ENCODE measurements at places on chromosomes 5 and 9.

GRCh38 chr9:36398745-36399144 is 1.3 kb downstream of the RNF38 start:
- no peak for DNase-seq

- DNase-seq = no peak
Observed at GRCh38 chr9:110835859-110836271, 167.3 kb downstream of the MUSK start.

- no peak for DNase-seq
Observed at GRCh38 chr5:129716235-129716634, 31.7 kb upstream of the MINAR2 start.

DNA sequence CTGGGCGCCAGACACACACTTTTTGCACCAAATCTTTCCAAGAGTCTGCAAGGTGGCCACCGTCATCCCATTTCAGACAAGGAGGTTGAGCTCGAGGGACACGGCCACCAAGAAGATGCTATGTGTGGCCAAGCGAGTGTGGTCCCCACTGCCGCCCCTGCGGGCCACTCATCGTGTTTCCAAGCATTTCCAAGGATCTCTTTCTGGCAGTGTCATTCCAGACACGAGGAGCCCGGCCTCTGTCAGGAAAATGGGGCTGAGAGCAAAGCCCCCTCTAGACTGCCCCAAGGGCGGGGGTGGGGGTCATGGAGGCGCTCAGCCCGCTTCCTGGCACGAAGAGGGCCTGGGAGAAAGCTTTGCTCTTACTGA is 10.6 kb downstream of the VAV2 start:
- DNase-seq = no peak

GRCh38 chr5:124655251-124655917 is 91.1 kb downstream of the ZNF608 start:
- no peak for DNase-seq

DNA sequence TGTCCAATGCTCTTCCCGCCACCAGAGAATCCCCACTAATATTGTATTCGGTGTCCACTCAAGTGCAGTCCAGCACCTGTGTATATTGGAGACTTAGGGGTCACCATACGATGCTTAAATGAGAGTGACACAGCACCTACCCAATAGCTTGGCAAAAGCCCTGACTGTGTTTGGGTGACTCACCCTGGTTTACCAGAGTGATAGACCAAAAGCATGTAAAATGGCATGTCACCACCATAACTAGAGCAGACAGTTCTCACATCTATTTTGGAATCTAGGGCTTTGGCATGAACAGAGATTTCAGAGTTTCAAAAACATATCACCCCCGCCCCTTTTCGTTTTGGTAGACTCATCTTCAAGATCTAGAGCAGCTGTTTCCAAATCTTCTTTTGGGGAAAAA is 217.3 kb upstream of the RASEF start:
- no peak for DNase-seq

DNA sequence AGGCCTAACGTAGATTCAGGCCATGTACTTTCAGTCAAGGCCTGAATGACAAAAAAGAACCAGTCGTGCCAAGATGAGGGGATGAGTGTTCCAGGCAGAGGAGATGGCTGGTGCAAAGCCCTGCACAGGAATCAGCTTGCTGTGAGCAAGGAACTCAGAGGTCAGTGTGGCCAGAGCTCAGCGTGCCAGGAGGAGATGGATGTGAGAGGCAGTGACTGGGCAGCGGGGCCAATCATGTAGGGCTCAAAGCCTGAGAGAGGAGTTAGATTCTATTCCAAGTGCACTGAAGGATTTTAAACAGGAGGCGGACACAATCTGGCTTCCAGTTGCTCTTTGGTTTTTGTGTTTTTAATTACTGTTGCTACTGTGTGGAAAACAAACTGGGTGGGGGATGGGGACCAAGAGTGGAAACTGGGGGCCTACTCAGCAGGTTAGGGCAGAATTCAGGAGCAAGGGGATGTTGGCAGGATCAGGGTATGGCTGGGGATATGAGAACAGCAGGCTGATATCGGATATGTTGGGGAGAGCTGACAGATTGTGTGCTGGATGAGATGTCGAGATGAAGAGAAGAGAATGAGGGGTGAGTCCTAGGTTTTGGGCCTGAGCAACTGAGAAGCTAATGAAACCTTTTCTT is 64.3 kb downstream of the ANGPTL2 start:
- DNase-seq = no peak

DNA sequence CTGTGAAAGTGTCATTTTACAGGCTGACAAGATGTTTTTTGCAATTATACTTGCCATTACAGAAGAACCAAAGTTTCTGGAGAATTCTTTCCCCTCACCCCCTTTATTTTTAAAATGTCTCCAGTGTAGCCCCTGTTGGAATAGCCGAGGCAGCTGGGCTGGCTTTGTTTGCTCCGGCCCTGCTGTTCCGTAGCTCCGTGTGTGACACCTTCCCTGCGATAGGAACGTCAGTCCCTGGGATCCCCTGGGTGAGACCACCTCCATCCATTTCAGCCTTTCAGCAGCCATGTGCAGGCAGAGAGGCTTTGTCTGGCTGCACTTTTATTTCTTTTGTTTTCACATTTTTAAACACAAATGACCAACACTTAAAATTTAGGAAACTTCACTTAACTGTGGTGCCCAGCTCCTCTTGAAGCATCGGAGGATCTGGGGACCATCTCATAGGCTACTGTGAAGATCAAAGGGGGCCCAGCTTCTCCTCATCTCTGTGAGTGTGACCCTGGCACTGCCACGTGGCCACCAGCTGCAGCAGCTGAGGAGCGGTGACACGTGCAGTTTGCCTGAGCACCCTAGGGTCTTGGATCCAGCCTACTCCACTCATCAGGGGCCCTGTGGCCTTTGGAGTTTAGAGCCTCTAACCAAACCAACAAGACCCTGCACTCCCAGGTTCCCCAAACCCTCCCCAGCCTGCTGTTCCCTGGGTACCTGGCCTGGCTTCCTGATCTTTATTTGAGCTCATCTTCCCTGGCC is 125.7 kb upstream of the RAPGEF1 start:
- no peak for DNase-seq

DNA sequence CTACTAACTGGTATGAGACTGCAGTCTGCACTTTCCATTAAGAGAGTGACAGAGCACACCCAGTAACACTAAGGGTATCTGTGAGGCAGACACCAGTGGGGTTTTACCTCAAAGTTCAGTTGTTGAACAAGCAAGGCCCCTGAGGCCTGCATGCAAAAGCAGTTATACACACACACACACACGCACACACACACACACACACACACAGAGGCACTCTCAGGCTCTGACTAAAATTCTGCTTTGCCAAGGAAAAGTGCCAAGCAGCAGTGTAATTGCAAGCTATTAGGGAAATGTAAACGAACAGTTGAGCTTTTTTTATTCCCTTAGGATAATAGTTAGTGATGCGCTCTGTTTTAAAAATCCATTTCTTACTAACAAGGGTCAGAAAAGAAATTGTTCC is 377.1 kb downstream of the SPOCK1 start:
- no peak for DNase-seq

- DNase-seq = no peak
Observed at GRCh38 chr5:107668154-107669095, 2.3 kb downstream of the EFNA5 start.

- no peak for DNase-seq
Observed at GRCh38 chr9:69499959-69500358, 172.2 kb downstream of the APBA1 start.

DNA sequence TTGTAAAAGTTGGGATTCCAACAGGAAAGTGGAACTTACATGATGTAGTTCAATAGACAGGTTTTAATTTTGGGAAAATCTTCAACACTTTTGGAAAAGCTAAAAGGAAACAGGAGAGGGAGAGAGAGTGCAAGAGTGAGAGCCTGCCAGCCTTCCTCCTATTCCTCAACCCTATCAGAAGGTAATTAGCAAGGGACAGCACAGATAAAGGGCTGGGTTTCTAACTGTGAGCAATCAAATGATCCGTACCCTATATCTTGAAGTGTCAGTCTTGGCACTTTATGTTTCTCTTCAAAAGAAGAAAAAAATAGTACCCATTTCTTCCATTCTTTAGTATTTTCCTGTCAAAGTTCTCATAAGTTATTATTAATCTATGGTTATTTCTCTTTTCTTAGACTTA is 79.4 kb downstream of the FER start:
- no peak for DNase-seq

GRCh38 chr5:174505621-174506020 is 218.8 kb upstream of the MSX2 start:
- no peak for DNase-seq

GRCh38 chr9:36136894-36137391 is 410 bp downstream of the GLIPR2 start:
- DNase-seq = no peak

DNA sequence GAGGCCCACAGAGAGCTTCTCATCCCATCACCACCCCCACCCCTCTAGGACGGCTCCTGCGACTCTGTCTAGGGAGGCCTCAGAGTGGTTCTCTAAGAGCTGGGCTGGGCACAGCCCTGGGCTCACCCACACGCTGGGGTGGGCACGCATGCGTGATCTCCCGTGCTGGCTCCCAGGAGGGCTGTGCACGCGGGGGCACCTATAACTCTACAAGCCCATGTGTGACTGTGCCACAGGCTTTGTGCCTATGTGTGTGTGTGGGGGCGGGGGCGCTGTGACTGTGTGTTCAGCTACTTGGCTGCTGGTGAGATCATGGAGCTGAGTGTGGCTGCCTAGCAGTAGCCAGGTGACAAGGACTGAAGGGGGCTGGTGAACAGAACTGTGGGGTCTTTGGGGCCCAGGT is 32.2 kb downstream of the NDUFA8 start:
- no peak for DNase-seq

DNA sequence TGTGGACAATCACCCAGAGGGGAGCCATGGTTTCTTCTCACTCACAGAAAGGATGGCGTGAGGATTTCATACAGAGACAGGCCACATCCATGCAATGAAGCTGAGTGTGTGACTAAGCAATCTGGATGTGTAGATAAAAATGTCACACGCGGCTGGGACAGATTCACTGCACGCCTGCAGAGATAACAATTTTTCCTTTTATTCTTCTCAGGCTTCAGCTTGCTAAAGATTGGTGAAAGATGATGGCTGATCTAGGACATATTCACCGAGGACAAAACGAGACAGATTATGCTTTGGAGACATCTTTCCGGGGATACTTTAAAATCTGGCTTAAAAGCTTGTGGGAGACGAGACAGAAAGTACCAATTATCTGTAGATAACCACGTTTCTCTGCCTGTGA is 313.9 kb upstream of the TRPC7 start:
- DNase-seq = no peak

DNA sequence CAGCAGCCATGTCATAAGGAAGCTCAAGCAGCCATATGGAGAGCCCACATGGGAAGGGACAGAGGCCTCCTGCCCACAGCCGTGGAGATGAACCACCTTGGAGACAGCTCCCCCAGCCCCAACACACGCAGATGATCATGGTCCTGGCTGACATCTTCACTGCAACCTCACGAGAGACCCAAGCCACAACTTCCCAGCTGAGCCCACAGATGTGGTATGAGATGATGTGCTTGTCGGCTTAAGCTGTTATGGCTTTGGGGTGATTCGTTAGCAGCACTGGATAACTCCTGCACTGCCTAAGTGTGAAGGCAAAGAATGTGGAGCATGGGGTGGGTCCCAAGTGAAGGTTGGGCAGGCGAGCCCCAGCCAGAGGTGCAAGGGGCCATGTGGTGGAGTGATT is 163.4 kb downstream of the ERCC6L2 start:
- no peak for DNase-seq

DNA sequence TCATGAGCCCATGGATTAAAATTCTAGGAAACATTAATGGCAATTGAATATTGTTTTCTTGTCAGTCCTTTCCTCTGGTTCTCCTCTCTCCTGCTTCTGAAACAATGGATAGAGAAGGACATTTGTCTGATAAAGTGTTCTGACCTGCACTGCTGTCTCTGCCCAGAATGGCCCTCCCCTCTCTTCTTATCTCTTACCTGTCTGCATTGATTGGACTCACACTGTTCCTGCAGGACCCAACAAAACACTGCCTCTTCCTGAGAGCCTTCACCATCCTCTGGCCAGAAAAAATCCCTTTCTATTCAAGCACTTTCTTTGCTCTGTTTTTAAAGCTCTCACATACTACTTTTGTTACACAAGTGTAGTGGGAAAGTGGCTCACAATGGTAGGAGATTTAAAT is 143.8 kb upstream of the DHFR start:
- DNase-seq = no peak

DNA sequence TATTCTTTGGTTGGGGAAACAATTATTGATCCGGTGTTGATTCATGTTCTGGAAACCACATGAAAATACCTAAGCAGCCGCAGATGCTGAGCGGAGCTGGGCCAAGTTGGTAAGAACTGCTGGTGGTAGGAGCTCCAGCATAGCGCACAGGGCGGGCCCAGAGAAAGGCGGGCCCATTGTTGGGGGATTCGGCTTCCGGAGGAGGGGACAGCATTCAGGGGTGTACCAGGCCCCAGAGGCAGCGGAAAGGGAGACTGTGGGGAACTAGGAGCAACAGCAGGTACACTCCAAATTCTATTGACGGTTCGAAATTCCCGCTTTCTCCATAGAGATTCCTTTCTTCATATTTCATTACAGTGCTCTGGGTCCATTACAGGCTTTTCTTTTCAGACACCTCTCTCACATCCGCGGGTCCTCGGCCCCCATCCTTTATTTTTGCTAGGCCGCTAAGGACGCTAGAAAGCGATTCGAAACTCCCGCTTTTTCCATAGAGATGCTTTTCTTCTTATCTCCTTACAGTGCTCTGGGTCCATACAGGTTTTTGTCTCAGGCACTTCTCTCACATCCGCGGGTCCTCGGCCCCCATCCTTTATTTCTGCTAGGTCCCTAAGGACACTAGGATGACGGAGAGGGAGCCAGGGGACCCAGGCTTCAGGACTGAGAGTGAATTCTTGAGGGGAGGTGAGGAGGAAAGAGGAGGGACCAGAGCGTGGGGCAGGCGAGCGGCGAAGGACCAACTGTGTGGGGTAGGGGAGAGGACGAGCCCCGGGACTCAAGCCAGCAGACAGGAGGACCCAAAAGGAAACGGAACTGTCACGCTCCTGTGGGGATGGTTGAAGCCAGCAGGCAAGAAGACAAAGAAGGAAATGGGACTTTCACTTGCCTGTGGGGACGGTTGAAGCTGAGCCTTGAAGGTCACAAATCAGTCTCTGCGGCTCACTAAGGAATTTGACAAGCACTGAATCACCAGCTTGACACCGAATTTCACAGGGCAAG is at the start of gene CCDC152:
TSS of gene CCDC152 (plus strand) at position 213 of the 996 bp plus-strand sequence. CDS start 2,304 bp downstream, outside the sequence.
- DNase-seq = peak; percentile 58

DNA sequence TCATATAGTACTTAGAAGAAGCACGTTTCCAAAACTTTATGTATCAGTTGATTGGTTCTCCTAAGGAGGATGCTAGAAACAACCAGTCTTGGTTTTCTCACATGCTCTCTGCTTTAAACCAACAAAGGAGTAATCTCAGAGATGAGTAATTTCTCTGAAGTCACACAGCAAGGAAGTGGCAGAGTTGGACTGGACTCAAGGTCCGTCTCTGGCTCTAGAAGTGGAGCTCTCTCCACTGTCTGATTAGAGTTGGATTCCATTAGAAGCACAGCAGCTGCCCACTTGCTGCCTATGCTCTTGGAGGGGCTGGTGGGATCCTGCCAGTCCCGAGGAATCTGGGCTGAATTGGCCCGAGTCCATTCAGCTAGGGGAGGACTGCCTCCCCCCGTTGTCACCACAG is 21.0 kb downstream of the RALGPS1 start:
- DNase-seq = no peak
